PC-3 (cell line): ENCODE measurements at places on chromosomes 4 and X. TPM values are rescaled to one million over a fixed set of nuclear protein-coding genes. Genes with fewer than 3 reads are reported as not detected.

DCHS2 gene
- 0.06 and 0.22 TPM in 2 replicates for total RNA-seq

SLC10A6 gene
- not detected in 2 replicates for total RNA-seq

DNA sequence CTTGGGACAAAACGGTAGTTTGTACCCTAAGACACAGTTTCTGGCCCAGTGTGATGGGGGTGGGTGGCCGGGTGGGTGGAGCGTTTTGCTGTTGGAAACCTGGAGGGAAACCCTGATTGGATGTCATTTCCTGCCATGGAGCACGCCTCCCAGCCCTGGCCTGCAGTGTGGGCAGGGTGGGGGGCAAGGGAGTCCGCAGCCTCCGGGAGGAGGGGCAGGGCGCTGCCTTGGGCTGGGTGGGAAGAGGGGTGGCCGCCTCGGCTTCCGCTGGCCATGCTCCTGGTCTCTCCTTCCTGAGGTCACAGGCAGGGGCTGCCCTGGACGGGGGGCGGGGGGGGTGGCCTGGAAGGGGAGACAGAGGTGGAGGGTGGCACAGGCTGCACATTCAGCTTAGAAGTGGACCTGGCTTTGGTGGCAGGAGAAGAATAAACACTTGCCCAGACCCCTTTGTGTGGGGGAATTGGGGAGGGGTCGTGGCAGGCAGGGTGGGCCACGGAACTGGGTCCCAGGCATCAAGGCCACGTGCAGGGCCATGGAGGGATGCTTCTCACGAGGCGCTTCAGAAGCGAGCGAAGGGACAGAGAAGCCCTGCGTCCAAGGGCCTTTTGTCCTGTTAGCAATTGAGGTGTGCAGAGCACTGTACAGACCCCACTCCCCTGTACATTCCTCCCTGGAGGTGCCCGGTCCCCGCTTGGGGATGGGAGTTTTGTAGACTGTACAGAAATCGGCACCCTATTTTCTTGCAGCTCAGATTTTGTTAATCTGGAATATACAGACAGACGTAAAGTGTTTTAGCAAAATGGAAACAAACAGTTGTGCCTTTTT, 6.2 kb downstream of the NAT8L start:
- DNase-seq, result no peak

GRCh38 chrX:121256647-121257046, 209.2 kb downstream of the GLUD2 start:
- DNase-seq, result peak; percentile 43

- DNase-seq, result peak; percentile 84
Measured at GRCh38 chr4:128524311-128524710, 236.7 kb upstream of the PGRMC2 start.

GRCh38 chr4:6343939-6344408, 74.3 kb downstream of the WFS1 start:
- peak; percentile 85 for DNase-seq

DNA sequence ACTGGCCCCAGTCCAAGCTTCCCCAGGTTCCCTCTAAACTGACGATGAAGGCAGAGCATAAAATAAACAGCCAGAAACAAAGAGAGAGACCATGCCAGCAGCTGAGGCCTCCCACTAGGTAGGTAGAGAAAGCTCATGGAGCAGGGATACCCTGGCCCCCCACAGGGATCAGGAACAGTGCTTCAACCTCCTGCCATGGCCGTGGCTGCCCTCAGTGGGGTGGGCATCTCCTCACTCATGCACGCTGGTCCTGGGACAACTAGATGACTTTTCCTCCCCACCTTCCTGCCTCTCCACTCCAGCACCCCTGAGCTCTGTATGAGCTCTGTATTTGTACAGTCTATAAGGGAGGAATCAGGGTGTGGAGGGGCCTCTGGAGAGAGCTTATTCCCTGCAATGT, 117.7 kb upstream of the PSAPL1 start:
- no peak for DNase-seq
